ENCODE measurements at places on chromosomes 7 and 10.

- DNase-seq = no peak
Measured at GRCh38 chr10:100182281-100182680, 3.5 kb downstream of the ERLIN1 start.

- DNase-seq = no peak
Measured at GRCh38 chr7:35828817-35829216, 28.0 kb downstream of the SEPTIN7 start.

DNA sequence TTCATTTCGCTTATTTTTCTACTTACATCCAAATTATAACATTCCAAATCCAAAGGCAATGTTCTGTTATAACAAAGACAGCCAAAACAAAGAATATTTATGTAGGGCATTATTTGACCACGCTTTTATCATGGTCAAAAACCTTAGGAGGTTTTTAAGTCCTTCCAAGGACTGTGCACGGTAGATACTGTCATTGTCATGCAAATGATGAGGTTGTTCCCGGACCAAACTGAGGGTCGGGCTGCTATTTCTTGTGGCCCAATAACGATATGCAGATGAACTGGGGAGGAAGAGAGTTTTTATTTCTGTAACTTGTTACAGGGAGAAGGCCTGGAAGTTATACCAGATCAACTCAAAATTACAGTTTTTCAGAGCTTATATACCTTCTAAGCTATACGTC, 56.6 kb upstream of the STEAP4 start:
- no peak for DNase-seq

- no peak for DNase-seq
Measured at GRCh38 chr7:91228327-91228726, 35.9 kb upstream of the FZD1 start.

GRCh38 chr7:436367-437128, 83.1 kb downstream of the PDGFA start:
- DNase-seq = no peak

- no peak for DNase-seq
Measured at GRCh38 chr10:132528064-132528691, 9.4 kb upstream of the INPP5A start.

DNA sequence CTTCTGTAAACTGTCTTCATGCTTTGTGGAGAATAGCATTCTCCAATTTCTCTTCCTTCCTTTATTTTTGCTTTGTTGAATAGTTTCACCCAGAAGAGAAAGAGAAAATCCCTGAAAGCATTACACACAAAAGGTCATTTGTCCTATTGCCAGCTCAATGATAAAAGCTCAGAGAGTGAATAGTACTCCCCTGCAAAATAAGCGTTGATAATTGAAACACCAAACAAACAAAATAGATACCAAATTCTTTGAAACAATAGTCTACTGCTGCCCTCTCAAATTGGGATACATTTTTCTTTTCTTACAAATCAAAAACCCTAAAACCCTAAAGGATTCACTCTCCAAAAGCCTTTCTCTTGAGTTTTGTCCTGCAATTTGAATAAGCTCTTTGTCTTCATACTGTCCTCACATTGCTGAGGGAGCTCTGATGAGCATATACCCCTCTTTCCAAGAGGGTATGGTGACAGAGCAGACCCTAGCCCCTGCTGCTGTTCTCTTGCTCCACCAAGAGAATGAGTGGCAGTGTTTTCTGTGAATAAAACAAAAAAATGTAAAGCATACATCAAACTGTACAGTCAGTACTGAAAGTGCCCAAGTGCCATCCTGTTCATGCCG, 134.4 kb downstream of the CSTF2T start:
- no peak for DNase-seq

DNA sequence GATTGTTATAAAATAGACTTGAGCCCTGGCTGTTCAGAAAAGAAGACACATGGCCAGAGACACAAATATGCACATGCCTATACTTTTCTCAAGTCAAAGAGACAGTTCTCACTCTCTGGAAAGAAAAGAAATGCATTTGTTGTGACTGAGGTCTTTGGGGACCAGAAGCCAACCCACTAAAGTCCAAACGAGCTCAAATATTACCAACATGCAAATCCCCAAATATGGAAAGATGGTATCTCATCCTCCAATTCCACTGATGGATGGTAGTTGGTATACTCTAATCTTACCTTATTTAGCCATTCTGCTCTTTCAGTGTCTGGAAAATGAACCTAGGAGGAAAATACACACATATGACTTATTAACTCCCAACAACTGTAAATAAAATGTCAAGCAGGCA, 30.6 kb downstream of the ESYT2 start:
- no peak for DNase-seq

- DNase-seq = no peak
Measured at GRCh38 chr7:22680482-22680911, 46.5 kb upstream of the IL6 start.

DNA sequence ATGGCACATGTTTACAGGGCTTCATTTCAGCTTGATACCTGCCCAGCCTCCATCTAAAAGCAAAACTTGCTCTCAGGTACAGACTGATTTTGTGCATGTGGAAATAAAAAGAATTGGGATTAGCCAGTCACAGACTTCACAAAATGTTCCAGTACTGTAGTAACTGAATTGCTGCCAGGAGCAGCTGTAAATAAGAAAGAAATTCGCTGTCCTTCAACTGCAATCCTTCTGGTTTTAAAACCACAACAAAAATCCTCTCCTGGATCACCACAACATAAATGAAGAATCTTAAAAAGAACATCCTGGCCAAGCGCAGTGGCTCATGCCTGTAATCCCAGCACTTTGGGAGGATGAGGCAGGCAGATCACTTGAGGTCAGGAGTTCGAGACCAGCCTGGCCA, 3.9 kb upstream of the MIOS start:
- no peak for DNase-seq

- DNase-seq = no peak
Measured at GRCh38 chr10:102997998-102998397, 79.9 kb downstream of the CNNM2 start.

- no peak for DNase-seq
Measured at GRCh38 chr10:77498210-77498609, 139.4 kb downstream of the KCNMA1 start.

- no peak for DNase-seq
Measured at GRCh38 chr7:101744588-101744987, 72.8 kb upstream of the CUX1 start.

- no peak for DNase-seq
Measured at GRCh38 chr10:127855976-127856375, 36.8 kb downstream of the CLRN3 start.

GRCh38 chr10:37960591-37961137, 15.8 kb downstream of the ZNF25 start:
- DNase-seq = no peak

- no peak for DNase-seq
Measured at GRCh38 chr7:142248166-142249160, 9.4 kb downstream of the PRSS58 start.
